Mucosa of gallbladder (tissue), 1 donor: ENCODE measurements at places on chromosomes 6 and 20. TPM values are rescaled to one million over a fixed set of nuclear protein-coding genes. Genes with fewer than 3 reads are reported as not detected.

The TRMT11 gene
- total RNA-seq = 18.0 TPM

The SLC17A1 gene
- 0.63 TPM for total RNA-seq

The PGC gene
- total RNA-seq = 6.7 TPM

The KCNK16 gene
- total RNA-seq = not detected

DNA sequence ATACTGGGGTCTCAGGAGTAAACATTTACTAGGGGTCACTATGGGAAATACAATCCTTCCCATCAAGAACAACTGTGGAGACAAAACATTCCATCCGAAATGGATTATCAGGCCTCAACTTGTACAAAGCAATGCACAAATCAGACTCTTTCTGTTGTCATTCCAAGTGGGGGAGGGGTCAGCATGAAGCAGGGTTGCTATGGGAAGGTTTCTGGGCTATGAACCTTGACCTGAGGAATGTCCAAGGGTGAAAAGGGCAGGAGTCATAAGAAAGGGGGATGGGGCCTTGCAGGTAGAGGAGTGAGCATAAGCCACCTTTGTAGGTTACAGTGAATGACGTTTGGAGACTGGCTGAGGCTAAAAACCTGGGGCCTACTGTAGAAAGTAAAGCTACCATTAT is 3.1 kb downstream of the METTL24 start:
- no peak for DNase-seq

The YIPF3 gene
- total RNA-seq = 155 TPM

- DNase-seq = no peak
Measured at GRCh38 chr6:291204-291696, 1.0 kb upstream of the DUSP22 start.

GRCh38 chr20:18808712-18809111 is 4.9 kb upstream of the SCP2D1 start:
- DNase-seq = no peak

DNA sequence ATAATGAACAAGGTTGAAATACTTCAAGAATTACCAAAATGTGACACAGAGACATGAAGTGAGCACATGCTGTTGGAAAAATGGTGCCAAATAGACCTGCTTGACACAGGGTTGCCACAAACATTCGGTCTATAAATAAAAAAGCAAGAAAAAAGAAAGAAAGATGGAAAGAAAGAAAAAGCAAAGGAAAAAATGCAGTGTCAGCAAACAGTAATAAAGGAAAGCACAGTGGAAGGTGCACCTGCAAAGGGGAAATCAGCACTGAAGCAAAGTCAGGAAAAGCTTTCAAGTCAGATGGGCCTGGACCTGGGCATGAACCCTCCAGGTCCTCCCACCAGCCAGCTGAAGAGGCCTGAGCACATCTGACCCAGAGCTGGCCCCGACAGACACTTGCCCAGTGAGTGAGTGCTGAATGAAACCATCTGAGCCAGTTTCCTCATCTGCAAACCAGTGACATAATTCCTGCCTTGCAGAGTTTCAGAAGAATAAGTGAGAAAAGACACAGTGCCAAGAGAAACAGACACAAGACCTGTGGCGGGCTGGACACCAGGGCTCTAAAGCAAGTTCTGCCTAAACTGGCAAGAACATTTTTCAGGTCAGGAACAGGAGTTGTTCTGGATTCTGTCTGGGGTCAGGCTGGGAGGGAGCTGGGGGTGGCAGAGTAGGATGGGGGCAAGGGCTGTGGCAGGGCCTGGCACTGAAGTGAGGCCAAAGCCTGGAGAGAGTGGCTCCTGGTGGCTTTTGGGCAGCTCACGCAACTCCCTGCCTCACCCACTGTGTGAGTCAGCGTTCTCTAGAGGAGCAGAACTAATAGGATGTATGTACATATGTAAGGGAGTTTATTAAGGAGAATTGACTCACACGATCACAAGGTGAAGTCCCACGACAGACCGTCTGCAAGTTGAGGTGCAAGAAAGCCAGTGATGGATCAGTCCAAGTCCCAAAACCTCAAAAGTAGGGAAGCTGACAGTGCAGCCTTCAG is 23.9 kb upstream of the MICB start:
- no peak for DNase-seq

GRCh38 chr6:33620158-33620855 is 815 bp upstream of the ITPR3 start:
- DNase-seq = peak; percentile 50

DNA sequence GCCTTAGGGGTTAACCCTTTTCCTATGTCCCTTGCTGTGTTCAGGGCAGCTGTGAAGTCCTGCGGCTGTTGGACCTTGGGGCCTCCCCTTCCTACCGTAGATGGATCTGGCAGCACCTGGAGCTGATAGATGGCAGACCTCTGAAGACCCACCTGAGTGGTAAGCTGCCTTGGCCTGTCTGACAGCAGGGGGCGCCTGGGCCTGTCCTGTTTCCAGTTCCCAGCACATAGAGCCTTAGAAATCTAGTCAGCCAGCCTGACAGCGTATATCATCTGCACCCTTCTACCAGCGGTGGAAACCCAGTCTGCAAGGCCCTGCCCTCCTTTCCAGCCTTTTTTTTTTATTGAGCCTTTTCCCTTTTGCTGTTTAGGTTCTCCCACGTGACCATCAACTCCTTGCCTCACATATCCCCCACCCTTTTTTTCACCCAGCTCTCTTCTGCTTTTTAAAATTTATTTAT is 26.6 kb downstream of the CNBD2 start:
- DNase-seq = peak; percentile 85

GRCh38 chr6:7479801-7480266 is 61.6 kb upstream of the DSP start:
- peak; percentile 57 for DNase-seq

The PTCRA gene
- 0.37 TPM for total RNA-seq

- DNase-seq = peak; percentile 26
Measured at GRCh38 chr6:139474145-139475108, 100.0 kb upstream of the CITED2 start.

DNA sequence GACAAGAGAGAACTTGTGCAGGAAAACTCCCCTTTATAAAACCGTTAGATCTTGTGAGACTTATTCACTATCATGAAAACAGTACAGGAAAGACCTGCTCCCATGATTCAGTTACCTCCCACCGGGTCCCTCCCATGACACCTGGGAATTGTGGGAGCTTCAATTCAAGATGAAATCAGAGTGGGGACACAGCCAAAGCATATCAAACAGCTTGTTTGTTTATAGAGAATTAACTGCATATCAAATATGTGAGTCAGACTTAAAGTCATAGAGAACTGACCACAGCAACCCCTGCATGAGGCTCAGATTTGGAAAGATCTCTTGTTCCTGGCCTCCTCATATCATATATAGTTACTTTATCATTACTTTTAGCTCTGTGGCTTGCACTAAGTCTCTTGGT is 29.1 kb upstream of the HDAC2 start:
- DNase-seq = no peak

- DNase-seq = no peak
Measured at GRCh38 chr6:22884456-22884855, 315.1 kb downstream of the HDGFL1 start.

DNA sequence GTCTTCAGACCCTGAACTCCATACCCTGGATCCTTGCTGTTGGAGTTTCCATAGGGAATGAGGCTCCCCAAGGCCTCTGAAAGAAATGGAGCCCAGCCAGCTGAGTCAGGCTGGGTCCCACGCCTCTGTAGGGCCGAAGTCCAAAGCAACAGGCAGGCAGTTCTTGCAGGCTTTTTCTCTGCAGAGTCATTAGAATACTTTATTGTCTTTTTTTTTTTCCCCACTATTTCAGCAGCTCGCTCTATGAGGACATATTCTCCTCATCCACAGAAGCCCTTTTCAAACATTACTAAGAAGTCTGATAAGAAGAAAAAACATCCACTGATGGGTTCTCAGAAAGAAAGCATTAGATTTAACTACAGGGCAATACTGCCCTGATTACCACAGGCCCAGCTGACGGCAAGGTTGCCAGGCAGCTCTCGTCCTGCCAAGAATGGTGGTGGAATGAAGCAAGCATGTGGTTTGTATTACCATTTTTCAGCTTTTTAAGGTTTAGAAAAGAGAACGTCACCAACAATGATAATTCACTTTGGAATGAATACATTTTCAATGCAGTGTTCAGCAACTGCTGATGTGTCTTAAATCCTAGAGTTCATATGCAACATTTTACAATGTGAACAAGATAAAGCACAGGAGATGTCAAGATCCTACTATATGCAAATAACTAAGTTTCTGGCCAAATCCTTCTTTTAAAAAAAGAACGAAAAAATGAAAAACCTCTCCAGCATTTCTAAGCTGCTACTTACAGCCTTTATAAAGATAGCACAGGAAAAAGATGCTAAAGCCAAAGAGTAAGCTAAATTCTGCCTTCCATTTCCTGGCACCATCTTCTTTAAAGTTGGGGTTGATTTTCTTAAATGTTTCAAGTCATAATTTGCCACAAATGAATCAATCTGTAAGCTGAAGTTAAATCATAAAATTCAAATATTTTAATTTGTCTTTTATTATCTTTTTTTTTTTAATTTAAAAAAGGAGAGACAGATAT is 223.6 kb upstream of the CITED2 start:
- DNase-seq = peak; percentile 84

DNA sequence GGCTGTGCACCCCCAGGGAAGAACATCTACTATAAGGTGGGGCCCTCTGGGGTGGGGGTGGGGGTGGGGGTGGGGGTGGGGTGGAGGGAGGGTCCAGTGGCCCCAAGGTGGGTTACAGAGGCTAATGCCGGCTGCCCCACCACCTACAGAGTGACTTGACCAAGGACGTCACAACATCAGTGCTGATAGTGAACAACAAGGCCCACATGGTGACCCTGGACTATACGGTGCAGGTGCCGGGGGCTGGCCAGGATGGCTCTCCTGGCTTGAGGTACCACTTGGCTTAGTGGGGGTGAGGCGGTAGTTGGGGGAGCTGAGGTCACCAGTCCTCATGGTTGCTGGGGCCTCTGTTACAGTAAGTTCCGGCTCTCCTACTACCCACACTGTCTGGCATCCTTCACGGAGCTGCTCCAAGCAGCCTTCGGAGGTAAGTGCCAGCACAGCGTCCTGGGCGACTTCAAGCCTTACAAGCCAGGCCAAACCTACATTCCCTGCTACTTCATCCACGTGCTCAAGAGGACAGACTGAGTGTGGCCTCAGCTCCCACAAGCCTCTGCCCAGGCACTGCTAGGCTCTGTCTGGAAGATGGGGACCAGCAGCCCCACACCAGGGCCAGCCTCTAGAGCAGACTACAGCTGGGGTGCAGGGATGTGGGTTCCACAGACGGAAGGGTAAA is 2.8 kb downstream of the GNMT start:
- DNase-seq = no peak

DNA sequence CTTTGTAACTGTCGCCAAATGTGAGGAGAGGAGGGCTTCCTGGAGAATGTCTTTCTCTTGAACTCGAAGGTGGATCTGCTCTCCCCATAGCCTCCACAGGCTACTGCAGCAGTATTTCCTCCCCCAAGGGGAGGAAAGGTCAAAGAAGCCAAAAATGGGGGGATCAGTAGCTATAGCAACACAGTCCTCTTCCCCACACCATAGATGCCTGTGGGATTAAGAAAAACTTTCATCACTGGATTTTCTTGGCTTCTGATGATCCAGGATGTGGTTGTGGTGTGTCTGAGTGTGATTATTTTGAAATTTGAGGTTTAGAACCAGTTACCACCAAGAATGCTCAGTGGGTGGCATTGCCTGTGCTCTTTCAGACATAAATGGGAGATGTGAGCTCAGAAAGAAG is 140.1 kb upstream of the SPACA1 start:
- DNase-seq = no peak

The MICB gene
- total RNA-seq = 2.7 TPM

GRCh38 chr20:17890330-17890729 is 78.3 kb downstream of the SNX5 start:
- no peak for DNase-seq

DNA sequence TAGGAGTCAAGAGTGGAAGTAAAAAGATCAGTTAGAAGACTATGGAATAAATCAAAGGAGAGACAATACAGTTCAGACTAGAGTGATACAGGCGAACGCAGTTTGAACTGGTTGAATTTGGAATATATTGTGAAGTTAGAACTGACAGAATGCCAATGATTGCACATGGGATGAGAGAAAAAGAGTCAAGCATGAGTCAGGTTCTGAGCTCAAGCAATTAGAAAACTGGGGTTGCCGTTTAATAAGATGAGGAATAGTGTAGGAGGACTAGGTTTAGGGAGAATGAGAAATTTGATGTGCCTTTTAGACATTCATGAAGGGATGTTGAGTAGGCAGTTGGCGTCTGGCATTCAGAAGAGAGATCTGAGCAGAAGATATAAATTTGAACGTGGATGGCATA is 8.0 kb downstream of the RNF217 start:
- no peak for DNase-seq

DNA sequence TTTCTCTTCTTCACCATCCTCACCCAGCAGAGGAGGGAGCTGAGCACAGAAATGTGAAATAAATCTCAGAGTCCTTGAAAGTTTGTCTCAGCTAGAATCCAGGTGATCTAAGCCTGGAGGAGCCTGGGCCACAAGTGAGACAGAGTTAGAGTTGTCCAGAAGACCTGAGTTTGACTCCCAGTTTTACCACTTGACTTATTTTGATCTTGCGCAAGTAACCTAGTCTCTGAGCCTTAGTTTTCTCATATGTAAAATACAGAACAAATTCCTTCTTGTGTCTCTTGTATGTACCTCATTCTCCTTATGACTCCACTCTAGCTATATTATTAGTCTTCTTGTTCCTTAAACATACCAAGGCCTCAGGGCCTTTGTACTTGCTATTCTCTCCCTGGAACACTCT is 36.7 kb downstream of the RALY start:
- DNase-seq = no peak

- peak; percentile 74 for DNase-seq
Measured at GRCh38 chr6:36851149-36851614, 11.9 kb upstream of the CPNE5 start.

The SYTL3 gene
- 4.1 TPM for total RNA-seq
